ENCODE measurements at places on chromosomes 4 and X.

DNA sequence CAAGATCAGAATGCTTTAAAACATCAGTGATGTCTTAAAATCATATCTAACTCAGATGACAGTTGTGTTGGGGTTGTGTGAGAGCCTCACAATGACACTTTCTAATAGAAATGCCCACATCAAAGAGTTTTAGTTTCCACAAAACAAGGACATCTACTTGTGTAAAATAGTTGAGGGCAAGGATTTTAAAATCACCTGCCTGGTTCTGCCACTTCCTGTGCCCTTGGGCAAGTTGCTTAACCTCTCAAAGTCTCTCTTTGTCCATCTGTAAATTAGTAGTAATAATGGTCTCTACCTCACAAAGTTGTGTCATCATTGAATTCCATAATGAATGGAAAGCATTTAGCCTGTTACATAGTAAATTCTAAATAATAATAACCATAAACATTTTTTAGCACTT is 41.9 kb upstream of the RELL1 start:
- DNase-seq = no peak

- no peak for DNase-seq
These were observed 152.7 kb downstream of the APBB2 start for GRCh38 chr4:41061482-41062185.

- no peak for DNase-seq
These were observed 137.6 kb downstream of the NPNT start for GRCh38 chr4:106032851-106033286.

DNA sequence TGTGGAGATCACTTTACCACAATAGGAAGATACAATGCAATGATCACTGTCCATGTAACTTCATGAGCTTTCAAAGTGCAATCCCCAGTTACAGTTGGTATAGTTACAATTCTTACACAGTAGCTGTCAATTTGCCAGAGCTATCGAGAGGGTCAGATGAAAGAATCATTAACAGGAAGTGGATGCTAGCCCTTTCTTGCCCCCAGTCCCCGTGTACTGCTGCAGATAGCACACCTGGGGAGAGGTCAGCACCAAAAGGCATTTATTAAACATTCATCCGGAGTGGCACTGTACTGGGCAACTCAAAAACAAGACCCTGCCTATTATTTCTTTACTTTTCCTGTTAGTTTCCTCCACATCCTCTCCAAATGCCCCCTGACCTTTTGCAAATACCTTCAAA is 47.7 kb downstream of the SOD3 start:
- no peak for DNase-seq

Measured in stimulated activated CD4-positive, alpha-beta T cell treated with anti-CD3 and anti-CD28 coated beads, TNF-alpha, amount 100 ng/mL, for 4 hours (primary cell).